ENCODE measurements at places on chromosomes 7 and 10.
A peak's percentile ranks its signal among the peaks of the same experiment; 100 is the strongest.

- DNase-seq, result no peak
These were observed 16.8 kb upstream of the GPR15LG start for GRCh38 chr10:84156768-84157167.

- no peak for DNase-seq
These were observed 304.4 kb downstream of the SORCS1 start for GRCh38 chr10:106859892-106860652.

- DNase-seq, result no peak
These were observed 677.9 kb downstream of the PARD3 start for GRCh38 chr10:34137201-34137600.

DNA sequence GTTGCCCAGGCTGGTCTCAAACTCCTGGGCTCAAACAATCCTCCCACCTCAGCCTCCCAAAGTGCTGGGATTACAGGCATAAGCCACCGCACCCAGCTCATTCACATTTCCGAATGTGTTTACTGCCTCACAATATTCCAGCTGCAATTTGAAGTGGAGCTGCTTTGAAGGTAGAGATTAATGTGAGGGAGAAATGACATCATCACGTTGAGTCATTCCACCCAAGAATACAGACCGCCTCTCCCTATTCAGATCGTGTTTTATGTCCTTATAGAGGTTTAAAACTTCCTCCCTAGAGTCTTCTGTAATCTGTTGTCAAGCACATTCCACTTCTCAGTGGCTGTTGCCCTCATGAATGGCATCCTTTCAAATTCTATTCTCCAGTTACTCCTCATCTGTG is 100.4 kb upstream of the PDGFA start:
- DNase-seq, result no peak

DNA sequence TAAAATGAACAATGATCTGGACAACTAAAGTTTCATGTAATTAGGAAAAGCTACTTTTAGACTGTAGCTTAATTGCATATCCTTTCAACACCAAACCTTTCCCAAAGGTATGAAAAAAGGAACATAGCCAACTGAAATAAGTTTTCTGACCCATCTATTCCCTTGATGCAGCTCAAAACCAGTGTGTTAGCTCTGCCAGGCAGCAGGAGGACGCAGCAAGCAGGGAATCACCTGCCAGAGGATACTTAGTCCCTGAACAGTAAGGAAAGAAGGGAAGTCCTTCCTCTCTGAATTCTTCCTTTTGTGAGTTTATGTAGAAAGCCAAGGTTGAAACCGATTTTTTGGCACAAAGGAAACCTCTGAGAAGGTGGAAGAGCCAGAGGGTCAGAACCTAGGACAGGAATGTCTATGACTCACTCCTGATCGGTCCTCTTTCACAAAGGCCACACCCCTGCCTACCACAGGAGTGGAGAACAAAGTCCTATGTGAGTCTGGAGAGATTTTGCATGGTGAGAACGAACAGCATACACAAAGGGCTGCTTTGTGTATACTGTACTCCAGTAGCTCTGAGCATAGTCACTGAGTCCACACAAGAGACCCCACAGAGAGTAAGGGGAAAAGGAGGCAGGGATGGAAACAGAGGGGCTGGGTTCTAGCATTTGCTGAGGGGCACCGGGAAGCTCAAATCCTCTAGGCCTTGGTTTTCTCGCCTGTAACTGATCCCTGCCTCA is 68.8 kb upstream of the GSDME start:
- DNase-seq, result peak; percentile 64

DNA sequence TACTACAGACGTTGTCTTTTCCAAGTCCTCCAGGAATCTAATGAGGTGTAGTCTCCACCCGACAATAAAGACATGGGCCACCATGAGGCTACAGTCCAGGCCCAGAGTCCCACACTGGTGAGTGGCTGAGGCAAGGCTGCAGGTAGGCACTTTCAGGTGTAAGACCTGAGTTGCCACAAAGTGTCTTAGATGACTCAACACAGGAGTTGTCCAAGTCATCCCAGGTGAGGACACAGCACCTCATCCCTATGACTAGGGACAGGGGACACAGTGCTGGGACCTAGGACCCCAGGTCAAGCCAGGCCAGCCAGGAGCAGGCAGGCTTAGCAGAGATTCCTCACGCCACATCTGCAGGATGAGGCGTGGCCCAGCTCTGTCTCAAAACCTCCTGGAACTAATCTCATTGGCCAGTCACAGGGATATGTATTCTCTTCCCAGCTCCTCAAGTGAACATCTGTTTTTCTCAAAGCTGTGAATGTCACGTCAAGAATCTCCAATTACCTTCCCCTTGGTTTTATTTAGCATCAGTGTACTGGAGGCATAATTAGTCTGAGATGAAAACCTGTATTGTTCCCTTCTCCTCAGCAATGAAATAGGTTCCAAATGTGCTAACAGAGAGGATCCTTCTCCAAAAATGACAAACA is 254.6 kb downstream of the GRID1 start:
- DNase-seq, result no peak

- no peak for DNase-seq
These were observed 233.8 kb downstream of the SORCS1 start for GRCh38 chr10:106930751-106931150.

GRCh38 chr7:116957874-116958273 is 4.6 kb downstream of the ST7 start:
- DNase-seq, result no peak

DNA sequence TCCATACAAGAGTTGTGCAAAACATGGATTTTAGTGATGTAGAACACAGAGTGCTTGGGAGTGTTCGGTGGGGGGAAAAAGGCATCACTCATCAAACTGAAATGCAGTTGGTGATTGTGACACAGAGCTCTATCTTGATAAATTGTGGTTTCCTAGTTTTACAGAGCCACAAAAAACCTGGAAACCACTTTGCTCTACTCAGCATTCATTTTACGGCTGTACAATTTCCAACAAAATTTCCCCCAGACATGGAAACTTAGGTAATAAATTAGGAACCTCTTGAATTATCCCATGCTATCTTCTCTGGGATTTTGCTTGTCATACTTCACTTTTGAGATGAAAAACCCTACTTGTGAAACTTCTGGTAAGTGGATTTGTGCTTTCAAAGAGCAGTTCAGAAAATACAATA is 614.9 kb upstream of the FZD8 start:
- DNase-seq, result peak; percentile 52

Measured in GM03348 (cell line).